ENCODE measurements at places on chromosomes 11 and 22.

DNA sequence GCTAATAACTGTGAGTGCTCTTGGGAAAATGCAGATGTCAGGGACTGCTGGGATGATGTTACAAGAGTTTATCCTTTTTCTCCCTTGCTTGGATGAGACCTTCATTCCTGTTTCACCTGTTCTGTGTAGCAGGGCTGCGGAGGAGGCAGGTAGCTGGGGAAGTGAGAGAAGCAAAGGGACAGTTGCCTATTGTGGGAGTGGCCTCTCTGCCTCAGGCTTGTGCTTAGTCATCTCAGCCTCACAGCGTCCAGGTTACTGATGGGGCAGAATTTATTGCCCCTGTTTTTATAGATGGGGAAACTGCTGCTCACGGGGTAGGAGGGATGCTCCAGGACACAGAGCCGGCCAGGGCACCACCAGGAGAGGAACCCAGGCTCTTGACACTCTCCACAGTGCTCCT lies 1.7 kb downstream of the STX3 start:
- no peak for DNase-seq

GRCh38 chr11:131975619-131976018 lies 605.2 kb downstream of the NTM start:
- no peak for DNase-seq

GRCh38 chr11:27013781-27014361 lies 20.0 kb downstream of the FIBIN start:
- DNase-seq, result no peak

GRCh38 chr11:111633248-111633647 lies 31.0 kb downstream of the SIK2 start:
- peak; percentile 89 for DNase-seq

DNA sequence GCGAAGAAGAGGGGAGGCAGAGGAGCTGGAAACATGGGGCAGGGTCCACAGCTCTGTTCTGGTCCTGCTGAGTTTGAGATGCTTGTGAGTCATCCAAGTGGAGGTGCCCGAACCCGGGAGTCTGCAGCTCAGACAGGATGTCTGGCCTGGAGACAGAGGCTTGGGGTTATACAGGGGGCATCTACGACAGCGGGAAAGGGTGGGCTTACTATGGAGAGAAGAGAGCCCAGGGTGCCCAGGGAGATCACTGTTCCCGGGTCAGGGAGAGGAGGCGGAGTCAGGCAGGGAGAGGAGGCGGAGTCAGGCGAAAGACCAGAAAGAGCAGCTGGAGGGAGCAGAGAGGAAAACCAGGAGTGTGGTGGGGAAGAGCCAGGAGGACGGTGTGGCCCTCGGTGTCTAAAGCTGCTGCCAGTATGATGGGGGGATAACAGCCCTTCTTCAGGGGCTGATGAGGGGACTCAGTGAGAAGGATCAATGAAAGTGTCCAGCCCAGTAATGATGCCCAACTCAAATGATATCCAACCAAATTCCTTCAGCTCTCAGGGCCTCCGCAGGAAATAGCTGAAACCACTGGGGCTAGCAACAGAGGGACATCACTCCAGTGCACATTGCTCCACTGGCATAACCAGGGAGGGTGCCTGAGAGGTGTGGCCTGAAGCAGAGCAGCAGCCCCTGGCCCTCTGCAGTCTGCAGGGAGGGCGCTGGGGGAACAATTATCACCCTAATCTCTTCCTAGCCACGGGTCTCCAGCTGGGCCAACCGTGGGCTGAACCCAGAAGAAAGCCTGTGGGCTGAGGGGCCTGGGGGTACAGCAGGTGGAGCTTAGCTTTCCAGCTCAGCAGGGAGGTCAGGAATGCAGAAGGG lies 2.6 kb upstream of the LTBP3 start:
- DNase-seq, result peak; percentile 31

- peak; percentile 69 for DNase-seq
These were observed 25.4 kb upstream of the SMTN start for GRCh38 chr22:31055635-31056159.

GRCh38 chr22:37904572-37905533 lies 1.2 kb upstream of the MICALL1 start:
- DNase-seq, result no peak

GRCh38 chr11:1237851-1238250 lies 15.0 kb downstream of the MUC5B start:
- DNase-seq, result no peak

DNA sequence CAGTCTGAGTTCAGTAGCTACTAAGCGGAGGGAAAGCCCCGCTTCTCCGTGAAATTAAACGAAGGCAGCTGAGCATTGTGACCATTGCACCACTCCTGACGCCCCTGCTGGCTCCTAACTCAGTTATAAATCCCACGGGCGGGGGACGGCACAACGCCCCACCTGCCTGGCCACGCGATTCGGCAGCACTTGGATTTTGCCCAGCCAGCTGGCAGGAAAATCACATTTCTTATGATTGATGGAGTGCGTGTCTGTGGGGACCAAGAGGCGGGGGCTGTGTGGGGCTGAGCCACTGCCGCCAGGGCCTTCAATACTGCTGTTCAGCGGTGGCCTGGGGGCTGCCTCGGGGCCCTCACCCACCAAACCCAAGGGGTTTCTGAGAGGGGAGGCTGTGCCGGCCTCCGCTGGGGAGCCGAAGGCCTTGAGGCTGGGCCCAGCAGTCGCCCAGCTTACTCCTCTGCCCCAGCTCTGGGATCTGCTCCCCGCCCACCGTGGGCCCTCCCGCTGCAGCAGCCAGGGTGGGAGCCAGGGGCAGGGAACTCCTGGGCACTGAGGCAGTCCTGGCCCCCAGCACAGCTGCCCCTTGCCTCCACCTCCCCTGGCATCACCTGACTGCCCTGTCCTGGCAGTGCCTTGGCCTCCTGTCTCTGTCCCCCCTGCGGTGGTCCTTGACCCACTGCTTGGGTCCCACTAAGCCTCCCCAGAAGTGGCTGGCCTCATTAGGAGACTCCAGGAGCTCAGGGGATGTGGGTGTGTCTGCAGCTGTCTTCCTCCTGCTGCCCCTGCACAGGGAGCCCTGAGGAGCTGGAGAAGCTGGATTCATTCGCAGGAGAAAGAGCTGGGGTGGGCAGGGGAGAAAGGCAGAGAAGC lies 30.7 kb downstream of the SHISAL1 start:
- DNase-seq, result no peak

GRCh38 chr11:47348859-47349258 lies 3.6 kb downstream of the MYBPC3 start:
- no peak for DNase-seq

- no peak for DNase-seq
These were observed 69.9 kb upstream of the RTL6 start for GRCh38 chr22:44567846-44568493.

- DNase-seq, result no peak
These were observed 35.2 kb downstream of the TRMU start for GRCh38 chr22:46370584-46371291.

DNA sequence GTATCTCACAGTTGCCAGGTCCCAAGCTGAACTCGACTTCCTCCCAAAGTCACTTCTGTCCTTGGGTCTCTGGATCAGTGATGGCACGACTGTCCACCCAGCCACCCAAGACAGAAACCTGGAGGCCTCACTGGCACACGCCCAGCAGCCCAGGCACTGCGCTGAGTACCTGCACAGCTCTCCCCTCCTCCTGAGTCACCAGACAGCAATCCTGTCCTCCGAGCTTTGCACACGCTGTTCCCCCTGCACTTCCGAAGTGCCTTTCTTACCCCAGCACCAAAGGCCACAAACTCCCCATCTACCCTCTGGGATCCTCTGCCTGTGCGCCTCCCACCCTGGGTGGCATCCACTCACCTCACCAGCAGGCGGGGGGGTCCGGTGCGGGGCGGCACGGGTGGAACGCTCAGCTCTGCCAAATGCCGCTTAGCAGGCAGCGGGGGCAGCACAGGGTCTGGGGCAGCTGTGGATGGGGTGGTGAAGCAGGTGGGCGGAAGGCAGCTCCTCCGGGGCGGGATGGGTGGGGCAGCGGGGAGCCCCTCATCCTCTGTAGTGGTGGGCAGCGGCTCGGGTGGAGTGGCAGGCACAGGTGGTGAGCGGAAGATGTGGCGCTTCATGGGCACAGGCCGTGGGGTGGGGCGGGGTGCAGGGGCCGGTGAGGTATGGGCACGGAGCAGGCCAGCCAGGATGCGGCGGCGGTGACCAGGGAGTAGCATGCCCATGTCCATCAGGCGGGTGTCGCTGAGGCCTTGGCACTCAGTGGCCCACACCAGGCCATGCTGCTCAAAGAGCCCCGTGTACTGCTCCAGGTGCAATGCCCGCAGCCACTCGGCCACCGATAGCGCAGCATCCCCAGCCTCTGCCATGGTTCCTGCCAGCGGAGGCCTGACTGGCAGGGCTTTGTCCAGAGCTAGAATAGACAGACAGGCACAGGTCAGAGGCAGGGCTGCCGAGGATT lies 25.7 kb downstream of the ARAP1 start:
- no peak for DNase-seq

GRCh38 chr11:10418259-10418949 lies 36.7 kb upstream of the AMPD3 start:
- no peak for DNase-seq

- no peak for DNase-seq
These were observed 116.0 kb upstream of the BID start for GRCh38 chr22:17890245-17890671.

- no peak for DNase-seq
These were observed 2.0 kb upstream of the GANAB start for GRCh38 chr11:62648185-62648966.

DNA sequence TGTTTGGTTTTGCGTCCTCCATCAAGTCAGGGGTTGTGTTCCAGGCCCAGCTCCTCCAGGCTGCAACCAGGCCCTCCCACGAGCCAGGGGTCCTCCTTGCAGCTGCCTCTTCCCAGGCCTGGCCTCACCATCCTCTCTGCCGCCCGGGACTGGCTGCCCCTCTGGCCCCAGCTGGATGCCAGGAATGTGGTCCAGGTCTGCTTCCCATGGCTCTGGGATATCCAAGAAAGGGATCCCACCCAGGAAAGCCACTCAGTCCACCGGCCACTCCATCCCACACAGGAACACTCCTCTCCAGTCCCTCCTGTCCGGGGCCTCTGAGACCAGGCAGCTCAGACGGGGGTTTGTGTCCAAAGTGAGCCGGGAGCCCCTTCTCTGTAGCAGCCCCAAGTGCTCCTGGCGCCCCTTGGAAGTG lies 336.4 kb downstream of the BRD1 start:
- DNase-seq, result no peak

- no peak for DNase-seq
These were observed 286.8 kb downstream of the BLID start for GRCh38 chr11:121829159-121829643.

DNA sequence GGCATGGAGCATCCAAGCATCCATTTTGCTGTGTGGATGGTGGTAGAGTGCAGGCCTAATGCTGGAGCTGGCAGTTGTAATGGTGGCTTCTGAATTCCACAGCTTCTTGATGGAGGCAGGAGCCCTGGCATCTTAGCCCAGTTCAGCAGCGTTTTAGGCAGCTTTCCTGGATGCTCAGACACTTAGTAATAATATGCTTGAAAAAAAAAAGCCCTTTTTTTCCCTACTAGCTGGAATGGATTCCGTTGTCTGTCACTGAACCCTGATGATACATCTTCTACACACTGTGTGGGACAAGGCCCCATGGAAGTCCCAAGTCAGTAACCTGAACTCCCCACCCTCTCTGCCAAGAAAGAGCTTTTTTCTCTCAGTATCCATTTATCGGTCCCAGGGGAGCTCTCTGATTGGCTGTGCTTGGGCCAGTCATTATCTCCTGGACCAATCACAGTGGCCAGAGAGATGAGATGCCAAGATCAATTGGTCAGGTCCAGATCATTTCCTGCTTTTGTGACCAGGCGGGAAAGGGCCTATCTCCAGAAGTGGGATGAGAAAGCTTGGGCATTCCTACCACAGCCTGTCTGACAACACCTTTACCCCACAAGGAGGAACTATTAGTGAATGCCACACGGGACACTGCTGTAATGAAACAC lies 34.2 kb downstream of the MCM5 start:
- no peak for DNase-seq

DNA sequence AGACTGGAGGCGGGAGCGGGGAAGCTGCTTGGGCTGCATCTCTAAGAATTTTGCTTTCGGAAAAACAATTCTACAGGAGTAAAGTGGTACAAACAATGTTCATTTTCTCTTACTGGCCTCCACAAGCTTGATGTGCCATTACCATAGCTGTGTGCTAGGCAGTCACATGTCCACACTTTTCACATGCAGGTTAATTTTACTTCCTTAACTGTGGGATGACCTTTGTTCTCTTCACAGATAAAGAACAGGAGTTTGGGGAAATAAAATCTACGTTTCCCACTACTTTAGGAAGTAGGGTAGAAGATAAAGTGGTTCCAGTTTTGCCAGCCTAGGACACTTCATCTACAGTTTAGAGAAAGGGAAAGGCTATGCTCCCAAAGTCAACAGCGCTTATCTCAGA lies 327.2 kb upstream of the NARS2 start:
- DNase-seq, result no peak

DNA sequence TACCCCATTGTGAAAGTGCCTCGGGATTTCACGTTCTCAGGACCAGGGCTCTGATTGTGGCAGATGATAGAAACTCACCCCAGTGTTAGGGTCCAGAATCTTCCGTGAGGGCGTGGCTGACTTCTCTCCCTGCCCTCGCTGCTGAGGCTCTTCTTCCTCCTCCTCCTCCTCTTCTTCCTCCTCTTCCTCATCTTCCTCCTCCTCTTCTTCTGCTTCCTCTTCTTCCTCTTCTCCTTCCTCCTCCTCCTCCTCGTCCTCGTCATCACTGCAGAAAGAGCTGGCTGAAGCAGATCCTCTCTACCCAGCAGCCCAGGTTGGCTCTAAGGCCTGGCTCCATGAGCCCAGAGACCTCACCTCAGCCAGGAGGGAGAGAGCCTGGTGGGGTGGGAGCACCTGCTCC lies 13.5 kb upstream of the CHADL start:
- no peak for DNase-seq

DNA sequence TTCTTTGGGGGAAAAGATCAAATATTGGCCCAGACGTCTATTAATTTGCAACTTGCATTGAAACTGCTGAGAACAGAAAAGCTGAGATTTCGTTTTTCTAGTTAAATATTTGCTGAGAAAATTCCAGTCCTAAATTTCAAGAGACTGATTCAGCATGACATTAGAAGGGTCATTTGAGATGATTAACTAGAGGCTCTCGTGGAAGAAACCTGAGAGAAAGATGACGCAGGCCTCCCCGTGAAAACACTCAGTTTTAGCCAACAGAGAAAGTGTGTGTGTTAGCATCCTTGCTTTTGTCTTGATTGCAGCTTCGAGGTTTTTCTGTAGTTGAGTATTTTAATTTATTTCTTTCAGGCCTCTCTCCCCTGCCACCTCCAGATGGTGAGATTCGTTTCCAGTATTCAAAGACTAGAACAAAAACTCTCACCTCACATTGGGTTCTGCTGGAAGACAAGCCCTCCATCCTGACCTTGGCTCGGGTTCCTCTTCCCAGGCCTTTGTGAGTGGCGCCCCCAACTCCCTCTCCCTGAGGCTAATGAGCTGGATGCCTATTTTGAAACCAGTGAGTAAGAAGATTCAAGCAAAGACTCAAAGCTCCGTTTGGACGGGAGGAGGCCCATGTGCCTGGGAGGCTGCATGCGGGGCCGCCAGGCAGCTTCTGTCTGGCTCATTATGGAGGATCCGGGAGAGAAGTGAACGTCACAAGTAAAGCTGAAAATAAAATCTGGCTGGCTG lies 52.4 kb downstream of the CELSR1 start:
- no peak for DNase-seq

DNA sequence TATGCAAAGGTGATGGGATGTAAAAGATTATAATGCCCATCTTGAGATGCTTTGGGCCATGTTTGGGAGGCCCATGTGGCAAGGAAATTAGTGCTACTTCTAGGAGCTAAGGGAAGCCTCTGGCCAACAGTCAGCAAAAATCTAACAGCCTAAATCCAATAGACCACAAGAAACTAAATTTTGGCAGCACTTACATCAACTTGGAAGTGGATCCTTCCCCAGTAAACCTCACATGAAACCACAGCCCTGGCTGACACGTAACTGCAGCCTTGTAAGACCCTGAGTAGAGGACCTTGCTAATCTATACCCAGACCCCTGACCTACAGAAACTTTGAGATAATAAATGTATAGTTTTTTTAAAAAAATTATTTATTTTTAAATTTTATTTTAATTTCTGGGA lies 13.1 kb upstream of the GRK3 start:
- no peak for DNase-seq
